ENCODE measurements at places on chromosomes 4 and X.
A peak's percentile ranks its signal among the peaks of the same experiment; 100 is the strongest.

DNA sequence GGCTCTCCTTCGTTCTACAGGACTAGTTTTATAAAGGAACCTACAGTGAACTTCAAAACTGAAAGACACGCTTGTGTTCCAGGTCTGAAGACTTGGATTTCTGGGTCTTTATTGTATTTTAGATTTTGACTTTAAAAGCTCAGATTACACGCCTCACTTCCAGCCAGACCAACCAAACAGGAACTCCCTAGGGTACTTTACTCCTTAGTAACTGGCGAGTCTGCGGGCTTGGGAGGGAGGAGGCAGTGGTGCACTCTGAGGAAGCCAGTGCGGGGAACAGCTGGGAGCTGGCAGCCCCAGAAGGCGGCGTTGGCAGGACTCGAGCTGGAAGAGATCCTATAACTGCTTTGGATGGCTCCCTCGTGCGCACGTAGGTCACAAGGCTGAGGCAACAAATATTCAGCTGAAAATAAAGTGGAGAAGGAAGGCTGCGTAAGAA is 391 bp upstream of the PHKA1 start:
- peak; percentile 66 for DNase-seq

- no peak for DNase-seq
These were observed 63.7 kb downstream of the MSX1 start for GRCh38 chr4:4923201-4923600.

DNA sequence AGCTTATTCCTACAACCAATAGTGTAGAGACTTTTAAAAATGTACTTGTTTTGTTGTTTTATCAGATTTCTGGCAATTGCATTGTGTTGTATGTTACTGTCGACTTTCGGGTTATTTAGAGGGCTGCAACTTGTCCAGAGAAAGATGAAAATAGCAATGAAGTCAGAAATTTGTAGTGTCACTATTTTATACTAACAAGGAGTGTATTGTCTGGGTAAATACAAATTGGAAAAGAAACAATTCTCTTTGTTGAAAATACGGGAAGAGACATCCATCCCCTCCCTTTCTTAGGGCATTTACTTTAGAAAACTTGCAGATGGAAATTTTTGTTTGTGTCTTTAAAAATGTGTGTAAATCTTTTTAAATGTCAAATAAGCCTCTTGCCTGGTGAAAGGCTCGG is 792.0 kb downstream of the PCDH18 start:
- no peak for DNase-seq

DNA sequence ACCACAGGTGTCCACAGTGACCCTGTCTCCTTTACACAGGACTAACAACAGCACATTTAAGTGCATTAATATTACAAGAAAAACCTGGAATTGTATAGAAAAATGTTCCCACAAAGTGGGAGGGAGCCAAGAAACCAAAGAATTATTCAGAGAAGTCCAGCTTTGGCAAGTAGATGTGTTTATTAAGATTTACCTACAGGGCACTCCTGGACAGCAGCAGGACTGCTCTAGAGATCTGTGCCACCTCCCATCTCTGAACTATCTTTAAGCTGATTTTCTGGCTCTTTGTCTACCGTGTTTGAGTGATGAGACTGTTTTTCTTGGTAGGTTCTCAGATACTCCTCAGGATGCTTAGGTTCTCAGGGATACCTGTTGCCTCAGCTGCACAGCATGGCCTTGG is 38.3 kb upstream of the HPSE start:
- DNase-seq = no peak

- DNase-seq = no peak
These were observed 22.1 kb downstream of the PIR start for GRCh38 chrX:15471028-15471427.

- DNase-seq = no peak
These were observed 271.9 kb downstream of the PABPC4L start for GRCh38 chr4:133929531-133930239.
